ENCODE measurements at places on chromosomes 2 and 18.

DNA sequence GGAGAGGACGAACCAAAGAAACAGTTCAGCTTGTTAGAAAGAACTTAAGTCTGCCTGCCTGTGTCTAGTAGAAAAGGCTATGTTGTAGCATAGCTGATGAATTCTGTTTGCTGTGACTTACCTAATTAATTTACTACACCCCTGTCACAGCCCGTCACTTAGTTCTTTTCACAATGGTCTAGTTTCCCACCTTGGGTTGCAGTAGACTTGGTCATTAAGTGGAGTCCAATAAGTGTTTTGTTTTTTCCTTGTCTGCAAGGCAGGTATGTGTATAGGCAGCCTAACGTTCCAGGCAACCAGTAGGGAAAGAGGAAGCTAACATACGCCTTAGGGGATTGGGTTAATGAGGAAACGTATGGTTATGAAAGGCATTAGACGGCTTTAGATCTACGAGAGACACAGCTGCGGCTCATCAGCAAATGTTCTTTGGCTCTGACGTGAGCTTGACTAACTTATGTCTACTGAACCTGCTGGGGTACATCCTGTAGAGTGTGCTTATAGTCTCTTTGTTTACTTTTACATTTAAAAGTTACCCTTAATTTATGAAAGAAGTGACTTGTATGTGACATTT lies 180.1 kb downstream of the PRPF40A start:
- no peak for DNase-seq

DNA sequence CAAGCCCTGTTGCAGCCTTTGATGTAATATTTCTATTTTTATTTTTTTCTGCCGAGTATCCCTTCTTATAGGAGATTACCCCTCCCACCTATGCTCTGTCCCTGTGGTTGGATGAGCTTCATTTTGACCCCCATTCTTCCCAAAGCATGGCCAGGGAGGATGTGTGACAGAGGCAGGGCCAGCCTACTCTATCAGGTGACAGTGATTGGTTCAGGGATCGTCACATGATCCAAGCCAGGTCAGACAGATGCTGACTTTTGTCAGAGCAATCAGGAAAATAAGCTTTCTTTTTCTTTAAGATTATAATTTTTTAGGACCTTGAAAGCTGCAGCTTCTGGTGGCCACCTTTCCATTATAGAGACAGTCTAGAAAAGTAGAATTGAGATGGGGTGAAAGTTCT lies 314.3 kb downstream of the NUP35 start:
- no peak for DNase-seq

- DNase-seq, result no peak
Measured at GRCh38 chr18:34364699-34365098, 140.0 kb upstream of the NOL4 start.

- no peak for DNase-seq
Measured at GRCh38 chr2:18987592-18988073, 370.8 kb downstream of the OSR1 start.

DNA sequence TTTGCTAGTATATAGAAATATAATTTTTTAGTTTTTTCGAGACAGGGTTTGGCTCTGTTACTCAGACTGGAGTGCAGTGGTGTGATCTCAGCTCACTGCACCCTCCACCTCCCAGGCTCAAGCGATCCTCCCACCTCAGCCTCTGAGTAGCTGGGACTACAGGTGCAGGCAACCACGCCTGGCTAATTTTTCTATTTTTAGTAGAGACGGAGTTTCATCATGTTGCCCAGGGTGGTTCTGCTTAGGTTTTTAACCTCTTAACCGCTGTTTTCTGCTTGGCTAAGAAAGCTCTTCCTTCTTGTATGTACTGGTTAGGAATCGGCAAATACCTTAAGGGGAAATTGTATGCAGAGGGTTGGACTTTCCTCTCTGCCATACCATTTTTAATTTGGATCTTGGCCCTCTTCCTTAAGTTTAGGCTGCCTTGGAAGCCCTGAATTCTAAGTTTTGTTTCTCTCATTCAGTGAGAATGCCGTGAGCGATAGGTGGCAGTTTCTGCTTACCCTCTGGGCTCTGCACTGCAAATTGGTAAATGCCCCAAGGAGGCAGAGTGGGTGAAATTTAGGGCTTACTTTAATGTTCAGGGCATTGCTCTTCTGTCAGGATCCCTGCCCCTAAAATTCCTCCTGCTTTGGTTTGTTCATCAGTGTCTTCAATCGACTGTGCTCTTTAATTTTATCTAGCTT lies 32.3 kb downstream of the EML6 start:
- no peak for DNase-seq

GRCh38 chr2:232533944-232534710 lies 5.4 kb upstream of the CHRNG start:
- no peak for DNase-seq

DNA sequence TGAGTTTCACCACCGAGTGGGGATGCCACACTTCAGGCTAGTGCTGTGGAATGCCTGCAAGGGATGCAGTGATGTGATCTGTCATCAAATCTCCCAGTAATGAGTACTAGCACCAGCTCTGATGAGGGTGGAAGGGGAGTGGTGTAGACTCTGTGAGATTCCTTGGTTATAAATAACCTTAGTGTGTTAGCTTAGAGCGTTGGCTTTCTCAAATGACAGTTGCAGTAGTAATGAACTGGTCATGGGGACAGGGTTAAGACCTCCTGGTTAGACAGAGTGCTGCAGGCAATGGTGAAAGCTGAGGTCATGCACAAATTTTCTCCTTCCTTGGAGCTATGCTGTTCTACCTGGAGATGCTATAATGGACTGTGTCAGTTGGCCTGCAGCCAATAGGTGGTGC lies 1063.4 kb upstream of the CRIM1 start:
- DNase-seq, result no peak

DNA sequence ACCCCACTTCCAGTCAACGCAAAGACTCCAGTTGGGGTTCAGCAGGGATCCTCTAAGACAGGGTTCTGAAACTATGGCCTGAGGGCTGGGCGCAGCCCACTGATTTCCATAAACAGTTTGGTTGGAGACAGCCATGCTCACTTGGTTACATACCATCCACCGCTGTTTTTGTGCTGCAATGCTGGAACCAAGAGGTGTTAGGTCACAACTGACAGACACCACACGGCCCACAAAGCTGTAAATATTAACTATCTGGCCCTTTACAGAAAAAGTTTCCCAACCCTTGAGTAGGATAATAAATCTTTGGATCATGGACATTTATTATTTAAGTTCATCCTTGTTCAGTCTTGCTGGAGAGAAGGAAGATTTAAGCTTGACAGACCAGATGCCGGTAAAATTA lies 8.4 kb upstream of the CD226 start:
- DNase-seq, result no peak

- no peak for DNase-seq
Measured at GRCh38 chr2:20299113-20299512, 51.5 kb downstream of the PUM2 start.

- peak; percentile 60 for DNase-seq
Measured at GRCh38 chr18:50638884-50639420, 79.1 kb downstream of the MAPK4 start.

GRCh38 chr2:120826716-120827410 lies 91.2 kb downstream of the GLI2 start:
- DNase-seq, result no peak

GRCh38 chr2:38074764-38075506 lies 1.0 kb downstream of the CYP1B1 start:
- no peak for DNase-seq

GRCh38 chr2:100297511-100297910 lies 24.8 kb downstream of the LONRF2 start:
- no peak for DNase-seq

DNA sequence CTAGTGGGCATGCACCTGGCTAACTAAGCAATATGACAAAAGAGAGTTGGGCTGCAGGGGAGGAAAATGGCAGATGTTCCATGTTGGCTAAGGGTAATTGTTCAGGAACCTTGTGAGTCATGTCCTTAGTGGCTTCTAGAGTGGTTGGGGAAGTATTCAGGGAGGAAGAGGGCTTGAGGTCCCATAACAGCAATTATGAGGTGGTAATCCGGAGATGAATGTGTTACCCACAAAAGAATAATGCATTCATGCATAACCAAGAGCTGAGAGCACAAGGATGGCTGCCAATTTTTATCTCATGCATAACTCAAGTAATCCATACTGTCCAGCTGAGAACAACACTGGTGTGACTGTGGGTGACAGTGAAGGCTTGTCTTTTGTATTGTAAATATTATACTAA lies 42.9 kb downstream of the TMEFF2 start:
- no peak for DNase-seq

DNA sequence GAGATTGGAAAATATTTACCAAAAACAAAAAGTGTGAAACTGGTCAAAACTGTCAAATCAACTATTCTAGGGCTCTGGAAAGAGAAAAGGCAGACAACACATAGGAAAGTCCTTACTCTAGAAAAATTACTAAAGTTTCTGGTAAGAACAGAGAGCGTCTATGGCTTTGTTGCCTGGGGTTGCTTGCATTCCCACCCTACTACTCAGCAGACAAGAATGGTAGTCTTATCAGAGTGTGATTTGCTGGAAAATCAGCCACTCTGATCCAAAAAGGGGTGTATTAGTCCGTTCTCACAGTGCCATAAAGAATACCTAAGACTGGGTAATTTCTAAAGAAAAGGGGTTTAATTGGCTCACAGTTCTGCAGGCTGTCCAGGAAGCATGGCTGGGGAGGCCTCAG lies 50.3 kb upstream of the CDH20 start:
- DNase-seq, result no peak

GRCh38 chr2:164841719-164842623 lies at the start of gene COBLL1:
TSS of gene COBLL1 (minus strand) at chr2:164841823. CDS start at chr2:164841196, 627 bp downstream.
- DNase-seq, result peak; percentile 68

DNA sequence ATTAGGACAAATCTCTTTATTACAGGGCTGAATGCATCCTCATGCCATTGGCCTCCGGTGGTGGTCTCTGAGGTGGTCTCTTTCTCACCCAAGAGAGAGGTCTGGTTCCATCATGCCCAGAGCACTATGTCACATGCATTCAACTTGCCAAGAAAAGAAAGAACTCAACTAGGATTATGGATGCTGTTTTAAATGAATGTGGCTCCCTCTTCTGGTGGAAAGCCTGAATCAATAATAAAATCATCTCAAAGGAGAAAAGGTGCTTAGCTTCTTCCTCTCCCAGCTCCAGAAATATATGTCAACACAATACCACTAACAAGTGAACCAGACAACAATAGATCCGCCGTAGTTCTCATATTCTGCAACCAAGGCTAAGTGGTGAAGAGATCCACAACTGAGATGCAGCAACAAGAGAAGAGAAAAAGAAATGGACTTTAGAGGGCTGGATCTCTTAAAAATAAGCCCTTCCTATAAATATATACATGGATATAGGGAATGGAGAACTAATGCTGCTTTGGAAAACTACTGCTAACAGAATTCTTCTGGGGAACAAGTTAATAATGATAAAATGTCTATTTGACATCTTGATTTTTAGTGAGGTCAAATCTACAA lies 396.8 kb downstream of the NCKAP5 start:
- peak; percentile 60 for DNase-seq

DNA sequence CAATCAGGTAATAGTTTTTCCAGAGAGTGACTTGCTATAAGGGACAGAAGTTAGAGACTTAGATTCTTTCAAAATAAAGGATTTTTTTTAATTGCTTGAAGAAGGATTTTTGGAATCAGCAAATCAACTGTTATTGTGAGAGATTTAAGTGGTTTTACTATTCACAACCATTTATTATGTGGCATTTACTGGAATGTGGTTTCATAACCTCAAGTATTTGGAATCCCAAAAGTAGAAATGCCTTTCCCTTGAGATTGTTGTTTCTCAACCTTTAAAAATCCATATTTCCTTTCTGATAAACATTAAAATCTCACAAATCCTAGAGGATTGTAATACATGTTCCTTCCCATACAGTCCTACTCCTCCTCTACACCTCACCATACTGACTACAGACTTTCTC lies 5.0 kb downstream of the TANK start:
- DNase-seq, result no peak

- peak; percentile 56 for DNase-seq
Measured at GRCh38 chr2:37156857-37157714, at the start of gene EIF2AK2. TSS of gene EIF2AK2 (minus strand) at chr2:37156980. CDS start at chr2:37147806, 9,174 bp downstream.

DNA sequence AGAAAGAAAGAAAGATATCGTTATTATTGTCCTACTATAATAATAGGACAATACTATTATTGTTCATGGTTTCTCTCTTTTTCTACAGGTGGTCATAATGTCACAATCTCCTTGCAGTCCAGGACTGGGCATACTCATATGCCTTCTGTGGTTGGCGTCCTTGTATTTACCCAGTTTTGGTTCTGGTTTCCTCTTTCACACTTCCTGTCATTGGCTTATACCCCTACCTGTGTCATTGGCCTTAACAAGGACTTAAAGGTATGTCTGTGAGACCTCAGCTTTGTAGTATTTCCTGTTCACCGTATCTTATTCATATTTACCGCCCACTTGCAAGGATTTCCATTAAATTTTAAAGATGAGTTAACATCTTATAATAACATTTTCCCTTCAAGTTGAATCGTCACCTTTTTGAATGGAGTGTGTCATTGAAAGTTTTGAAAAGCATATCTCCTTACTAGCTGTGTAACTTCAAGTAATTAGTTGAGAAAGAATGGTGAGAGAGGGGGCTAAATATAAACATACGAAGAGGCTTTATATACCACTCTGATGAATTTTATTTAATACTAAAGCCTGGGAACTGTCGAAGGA lies 36.5 kb upstream of the HTR2B start:
- no peak for DNase-seq

GRCh38 chr2:65395621-65396347 lies 36.6 kb downstream of the SPRED2 start:
- DNase-seq, result no peak

- DNase-seq, result no peak
Measured at GRCh38 chr2:30765876-30766470, 41.3 kb downstream of the CAPN13 start.

GRCh38 chr18:36672437-36673344 lies 156.1 kb downstream of the TPGS2 start:
- no peak for DNase-seq

- no peak for DNase-seq
Measured at GRCh38 chr2:129780316-129781270, 198.9 kb upstream of the RAB6C start.

DNA sequence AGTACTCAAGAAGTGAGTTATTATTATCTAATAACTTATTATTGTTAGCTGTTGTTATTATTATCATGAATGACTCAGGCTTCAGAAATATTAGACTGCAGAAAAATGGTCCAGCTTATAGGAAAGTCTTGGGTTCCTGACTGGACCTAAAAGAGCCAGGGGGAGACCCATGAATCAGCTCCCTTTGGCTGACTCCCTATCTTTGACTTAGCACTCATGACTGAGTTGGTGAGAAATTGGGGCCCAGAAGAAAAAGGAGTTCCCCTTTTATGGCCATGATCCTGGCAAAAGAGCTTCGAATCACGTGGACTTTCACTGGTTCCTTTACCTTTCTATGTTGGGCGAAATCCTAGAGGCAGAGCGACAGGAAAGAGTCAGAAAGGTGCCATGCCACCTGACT lies 145.8 kb downstream of the MYO3B start:
- no peak for DNase-seq
